Dorsolateral prefrontal cortex (tissue), 122 donors: ENCODE measurements at places on chromosomes 16 and 17.

DNA sequence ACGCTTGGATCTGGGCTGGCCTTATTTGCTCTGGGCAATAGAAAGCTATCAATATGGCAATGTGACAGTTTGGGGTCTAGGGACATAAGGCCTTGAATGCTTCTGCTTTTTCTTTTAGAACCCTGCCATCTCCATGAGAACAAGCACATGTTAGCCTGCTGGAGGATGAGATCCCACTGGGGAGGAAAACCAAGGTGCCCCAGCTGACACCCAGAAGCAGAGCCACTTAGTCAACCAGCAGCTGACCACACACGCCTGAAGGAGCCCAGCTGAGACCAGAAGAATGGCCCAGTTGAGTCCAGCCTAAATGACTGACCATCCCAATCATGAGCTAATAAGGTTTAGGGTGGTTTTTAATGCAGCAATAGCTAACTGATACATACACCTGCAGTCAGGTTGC is 171.2 kb downstream of the AHSP start:
- DNase-seq = no peak

DNA sequence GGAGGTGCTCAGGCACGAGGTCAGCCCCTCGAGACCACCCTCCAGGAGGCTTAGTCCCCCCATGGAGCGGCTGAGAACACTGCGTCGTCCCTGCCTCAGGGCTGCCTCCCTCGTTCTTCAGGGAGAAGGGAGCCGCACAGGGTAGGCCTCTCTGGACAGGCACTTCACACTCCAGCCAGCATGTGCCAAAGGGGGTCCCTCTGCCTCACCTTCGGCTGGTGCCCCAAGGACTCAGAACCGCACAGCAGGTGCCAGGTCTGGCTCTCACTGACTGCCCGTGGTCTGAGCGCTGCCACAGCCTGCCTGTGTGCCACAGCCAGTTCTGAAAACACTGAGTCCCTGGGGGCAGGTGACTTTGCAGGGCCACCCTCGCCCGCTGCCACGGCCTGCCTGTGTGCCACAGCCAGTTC is 7.1 kb downstream of the P2RX5 start:
- DNase-seq = no peak

DNA sequence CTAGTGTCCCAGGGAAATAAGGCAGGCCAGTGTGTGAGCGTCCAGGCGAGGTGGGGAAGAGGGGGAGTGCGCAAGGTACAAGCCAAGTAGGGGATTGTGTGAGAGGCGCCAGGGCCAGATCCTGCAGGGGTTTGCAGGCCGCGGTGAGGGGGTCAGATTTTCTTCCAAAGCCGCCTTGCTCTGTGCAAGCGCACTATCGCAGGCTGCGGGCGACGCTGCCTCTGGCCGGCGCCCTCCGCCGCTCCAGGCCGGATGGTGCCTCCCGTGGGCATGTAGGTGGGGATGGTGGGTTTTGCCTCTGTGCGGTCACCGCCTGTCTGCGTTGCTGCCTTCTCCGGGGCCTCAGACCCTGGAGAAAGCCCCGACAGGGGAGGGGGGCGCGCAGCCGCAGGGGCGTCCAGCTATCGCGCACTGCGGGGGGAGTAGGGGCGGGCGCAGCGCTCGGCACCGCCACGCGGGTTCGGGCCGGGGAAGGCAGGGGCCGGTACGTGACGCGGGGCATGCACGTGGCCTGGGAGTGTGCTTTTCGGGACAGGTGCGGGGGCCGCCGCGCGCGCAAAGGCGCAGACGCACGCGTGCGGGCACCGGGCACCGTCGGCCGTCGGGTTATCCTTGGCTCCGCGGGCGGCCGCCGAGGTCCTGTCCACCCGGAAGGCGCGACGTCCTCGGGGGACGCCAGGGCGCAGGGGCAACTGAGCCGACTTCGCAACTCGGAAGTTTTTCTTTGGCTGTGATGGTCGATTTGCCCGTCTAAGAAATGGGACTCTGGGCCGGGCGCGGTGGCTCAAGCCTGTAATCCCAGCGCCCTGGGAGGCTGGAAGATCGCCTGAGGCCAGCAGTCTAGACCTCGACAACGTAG is 1.1 kb upstream of the HAPSTR1 start:
- DNase-seq = no peak

- no peak for DNase-seq
Observed at GRCh38 chr17:44598329-44598728, 41.0 kb downstream of the FZD2 start.

- no peak for DNase-seq
Observed at GRCh38 chr16:17131351-17131750, 339.4 kb downstream of the XYLT1 start.

GRCh38 chr16:55505333-55506015 is 3.4 kb upstream of the LPCAT2 start:
- DNase-seq = no peak
